T-cell (primary cell): ENCODE measurements at places on chromosomes 12 and 14.

DNA sequence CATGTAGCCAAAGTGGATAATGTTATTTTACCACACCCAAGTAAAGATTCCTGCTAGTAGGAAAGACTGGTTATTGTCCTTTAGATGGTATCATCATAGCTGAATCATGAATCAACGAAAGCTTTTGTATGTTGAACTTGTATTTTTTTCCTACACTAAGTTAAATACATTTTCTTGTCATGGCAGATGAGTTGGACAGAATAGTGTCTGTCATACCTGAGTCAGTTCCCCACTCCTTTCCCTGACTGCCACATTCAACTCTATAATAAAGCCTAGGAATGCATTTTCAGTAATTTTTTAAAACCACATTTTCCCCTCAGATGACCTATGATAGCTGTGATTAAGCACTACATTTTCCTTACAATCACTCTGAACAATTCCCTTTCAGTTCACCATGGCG lies 9.3 kb upstream of the PTHLH start:
- no peak overlapping the region for H3K27ac ChIP-seq
- no peak for DNase-seq
- no peaks in the 10 kb centered on the region for H3K4me1 ChIP-seq
- no peaks in the 10 kb centered on the region for H3K27me3 ChIP-seq
- no peak overlapping the region for H3K4me3 ChIP-seq
- H3K36me3 ChIP-seq = no peaks in the 10 kb centered on the region

DNA sequence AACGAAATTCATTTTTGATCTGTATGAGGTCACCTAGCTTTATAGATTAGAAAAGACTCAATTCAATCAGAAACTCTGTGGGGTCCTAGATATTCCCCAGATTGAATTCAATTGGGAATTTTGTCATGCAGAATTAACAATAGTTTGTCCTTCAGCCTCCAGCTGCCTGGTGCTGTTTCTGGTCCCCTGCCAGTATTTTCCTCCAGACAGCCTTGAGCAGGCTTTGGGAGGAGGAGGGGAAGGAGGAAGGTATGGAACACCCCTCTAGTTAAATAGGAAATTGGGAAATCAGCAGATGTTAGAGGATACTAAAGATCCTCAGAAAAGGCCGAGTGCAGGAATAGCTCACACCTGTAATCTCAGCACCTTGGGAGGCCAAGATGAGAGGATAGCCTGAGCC lies 10.6 kb downstream of the GRIP1 start:
- no peak for DNase-seq
- H3K27me3 ChIP-seq = no peaks in the 10 kb centered on the region

DNA sequence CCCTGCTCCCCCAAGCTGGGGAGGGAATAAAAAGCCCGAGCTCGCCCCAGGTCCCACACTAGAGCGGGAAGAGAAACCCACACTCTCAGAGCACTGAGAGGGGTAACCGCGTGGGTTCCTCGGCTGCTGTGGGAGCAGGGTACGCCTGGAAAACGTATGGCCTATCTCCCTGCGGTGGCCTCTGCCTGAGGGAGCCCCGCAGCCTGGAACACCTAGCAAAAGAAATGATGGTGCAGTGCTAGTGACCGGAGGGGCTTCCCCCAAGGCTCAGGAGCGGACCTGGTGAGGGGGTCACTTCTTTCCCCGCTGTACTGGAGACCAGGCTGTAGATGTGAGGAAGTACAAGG lies 2.5 kb upstream of the OR4N2 start:
- H3K4me1 ChIP-seq = no peaks in the 10 kb centered on the region
- DNase-seq = no peak
- no peak overlapping the region for H3K27ac ChIP-seq
- H3K4me3 ChIP-seq = no peak overlapping the region
- peaks cover 7% of the 10 kb centered on the region for H3K27me3 ChIP-seq

- no peaks in the 10 kb centered on the region for H3K36me3 ChIP-seq
- DNase-seq = no peak
- no peak overlapping the region for H3K27ac ChIP-seq
- H3K27me3 ChIP-seq = peaks cover under 1% of the 10 kb centered on the region
- H3K4me3 ChIP-seq = no peak overlapping the region
- H3K4me1 ChIP-seq = peaks cover 6% of the 10 kb centered on the region
Measured at GRCh38 chr12:67524861-67525616, 123.5 kb upstream of the DYRK2 start.

GRCh38 chr12:122155705-122156104 lies 18.3 kb downstream of the IL31 start:
- no peaks in the 10 kb centered on the region for H3K36me3 ChIP-seq
- no peaks in the 10 kb centered on the region for H3K27me3 ChIP-seq
- no peaks in the 10 kb centered on the region for H3K4me1 ChIP-seq
- H3K4me3 ChIP-seq = no peak overlapping the region
